Kidney tubule cell (primary cell): ENCODE measurements at places on chromosomes 16 and 17.

DNA sequence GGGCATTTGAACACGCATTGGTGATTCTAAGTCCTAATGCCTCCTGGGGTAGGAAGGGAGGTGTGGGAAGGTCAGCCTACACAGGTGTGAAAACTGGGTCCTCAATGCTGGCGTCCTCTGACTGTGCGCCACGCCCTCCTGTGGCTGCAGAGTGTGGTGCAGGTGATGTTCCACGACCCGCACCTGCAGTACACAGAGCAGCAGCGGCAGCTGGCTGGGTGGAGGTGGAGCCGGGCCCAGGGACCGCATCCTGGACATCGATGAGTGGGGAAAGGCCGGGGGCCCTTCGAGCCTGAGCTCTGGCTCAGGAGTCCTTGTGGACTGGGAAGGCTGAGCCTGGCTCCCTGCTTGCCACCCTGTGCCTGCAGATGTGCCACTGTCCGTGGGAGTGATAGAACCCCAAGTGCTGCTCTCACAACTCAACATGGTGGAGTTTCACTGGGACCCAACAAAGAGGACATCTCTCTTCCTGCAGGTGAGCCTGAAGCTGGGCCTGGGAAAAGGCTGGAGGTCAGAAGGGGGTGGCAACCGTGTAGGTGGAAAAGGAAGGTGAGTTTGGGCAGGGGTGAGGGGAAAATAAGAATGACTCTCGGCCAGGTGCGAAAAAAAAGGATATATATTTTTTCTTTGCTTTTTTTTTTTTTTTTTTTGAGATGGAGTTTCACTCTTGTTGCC, 14.0 kb upstream of the STAC2 start:
- DNase-seq, result peak; percentile 49

- DNase-seq, result no peak
Observed at GRCh38 chr16:66001432-66001831, 365.1 kb upstream of the CDH5 start.

GRCh38 chr17:65797809-65798208, 236.4 kb upstream of the AXIN2 start:
- DNase-seq, result no peak

- DNase-seq, result no peak
Observed at GRCh38 chr16:89434490-89434889, 55.9 kb downstream of the ANKRD11 start.

DNA sequence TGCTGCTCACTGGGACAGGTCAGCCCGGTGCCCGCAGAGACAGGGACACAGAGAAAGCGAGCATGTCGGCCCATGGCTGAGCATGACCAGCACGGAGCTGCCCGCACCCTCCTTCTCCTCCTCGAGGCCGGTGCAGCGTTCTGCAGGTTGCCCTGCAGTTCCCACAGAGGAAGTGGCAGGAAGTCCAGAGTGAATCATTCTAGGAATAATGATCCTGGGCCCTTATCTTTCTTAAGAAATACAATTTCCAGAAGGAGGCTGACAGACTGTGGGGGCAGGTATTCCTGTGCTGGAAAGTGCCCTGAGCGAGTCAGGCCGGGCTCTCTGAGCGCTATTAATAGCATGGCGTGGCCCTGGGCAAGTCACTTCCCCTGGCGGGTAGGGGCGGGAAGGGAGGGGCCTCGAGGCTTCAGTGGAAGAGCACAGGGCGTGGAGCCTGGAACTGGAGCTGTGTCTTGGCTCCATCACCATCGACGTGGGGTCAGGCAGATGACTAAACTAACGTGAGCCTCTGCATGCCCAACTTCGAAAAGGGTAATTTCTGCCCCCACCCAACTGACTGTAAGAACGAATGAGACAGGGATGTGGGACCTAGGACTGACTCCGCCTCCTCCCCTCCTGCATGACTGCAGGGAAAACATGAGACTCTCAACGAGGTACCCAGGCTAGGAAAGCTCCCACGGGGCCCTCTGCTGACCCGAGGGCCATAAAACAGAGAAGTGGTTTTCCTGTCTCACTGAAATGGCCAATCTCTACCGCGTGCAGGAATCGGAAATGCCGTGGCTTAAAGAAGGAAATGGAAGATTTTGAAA, 9.8 kb downstream of the TMEM204 start:
- peak; percentile 61 for DNase-seq

DNA sequence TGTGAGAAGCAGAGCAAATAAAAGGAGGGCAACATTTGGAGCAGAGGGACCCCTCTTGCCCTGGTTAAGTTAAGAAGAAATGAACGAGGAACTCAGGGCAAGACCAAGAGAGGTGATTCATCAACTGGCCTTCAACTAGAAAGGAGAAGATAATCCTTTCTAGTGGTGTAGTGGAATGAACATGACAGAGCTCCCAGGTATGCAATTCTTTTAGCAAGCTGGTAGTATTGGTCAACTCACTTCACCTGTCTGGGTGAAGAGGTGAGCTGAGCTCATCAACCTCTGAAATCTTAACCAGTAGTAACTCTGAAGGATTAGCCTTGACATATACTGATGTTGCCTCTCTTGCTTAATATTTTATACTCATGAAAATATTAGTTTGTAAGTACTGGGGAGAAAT, 1024.7 kb upstream of the GOT2 start:
- DNase-seq, result peak; percentile 13

GRCh38 chr16:85935391-85935973, 36.5 kb downstream of the IRF8 start:
- no peak for DNase-seq
